ENCODE measurements at places on chromosomes 1 and 21. TPM values are rescaled to one million over a fixed set of nuclear protein-coding genes. Genes with fewer than 3 reads are reported as not detected.

The NPHS2 gene
- not detected for total RNA-seq

- H3K4me3 ChIP-seq: no peak overlapping the region
- H3K27ac ChIP-seq: no peak overlapping the region
- H3K27me3 ChIP-seq: peaks cover 21% of the 10 kb centered on the region
- H3K36me3 ChIP-seq: no peaks in the 10 kb centered on the region
- no peak for DNase-seq
Observed at GRCh38 chr1:155038602-155039307, 5.1 kb downstream of the DCST1 start.

DNA sequence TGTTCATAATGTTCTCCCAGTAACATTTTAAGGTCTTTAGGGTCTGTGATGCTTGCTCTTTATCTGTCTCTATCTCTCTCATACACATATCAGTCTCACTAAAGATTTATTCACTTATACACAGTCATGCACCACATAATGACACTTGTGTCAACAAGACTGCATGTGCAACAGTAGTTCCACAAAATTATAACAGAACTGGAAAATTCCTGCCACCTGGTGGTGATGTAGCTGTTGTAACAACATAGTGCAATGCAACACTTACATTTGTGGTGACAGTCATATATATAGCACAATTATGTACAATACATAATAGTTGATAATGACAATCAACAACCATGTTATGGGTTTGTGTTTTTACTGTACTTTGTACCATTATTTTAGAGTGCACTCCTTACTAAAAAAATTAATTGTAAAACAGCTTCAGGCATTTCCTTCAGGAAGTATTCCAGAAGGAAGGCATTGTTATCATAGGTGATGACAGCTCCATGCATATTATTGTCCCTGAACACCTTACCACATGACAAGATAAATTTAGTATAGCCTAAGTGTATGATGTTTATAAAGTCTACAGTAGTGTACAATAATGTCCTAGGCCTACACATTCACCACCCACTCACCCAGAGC, 8.1 kb downstream of the TDRD5 start:
- DNase-seq: no peak
- no peak overlapping the region for H3K27ac ChIP-seq
- no peak overlapping the region for H3K4me3 ChIP-seq
- peaks cover 4% of the 10 kb centered on the region for H3K27me3 ChIP-seq
- no peaks in the 10 kb centered on the region for H3K36me3 ChIP-seq

- peaks cover 5% of the 10 kb centered on the region for H3K27me3 ChIP-seq
- no peaks in the 10 kb centered on the region for H3K36me3 ChIP-seq
- no peaks in the 10 kb centered on the region for H3K4me1 ChIP-seq
- no peak overlapping the region for H3K4me3 ChIP-seq
- no peak for DNase-seq
Observed at GRCh38 chr1:172071746-172072145, 230.4 kb downstream of the DNM3 start.

DNA sequence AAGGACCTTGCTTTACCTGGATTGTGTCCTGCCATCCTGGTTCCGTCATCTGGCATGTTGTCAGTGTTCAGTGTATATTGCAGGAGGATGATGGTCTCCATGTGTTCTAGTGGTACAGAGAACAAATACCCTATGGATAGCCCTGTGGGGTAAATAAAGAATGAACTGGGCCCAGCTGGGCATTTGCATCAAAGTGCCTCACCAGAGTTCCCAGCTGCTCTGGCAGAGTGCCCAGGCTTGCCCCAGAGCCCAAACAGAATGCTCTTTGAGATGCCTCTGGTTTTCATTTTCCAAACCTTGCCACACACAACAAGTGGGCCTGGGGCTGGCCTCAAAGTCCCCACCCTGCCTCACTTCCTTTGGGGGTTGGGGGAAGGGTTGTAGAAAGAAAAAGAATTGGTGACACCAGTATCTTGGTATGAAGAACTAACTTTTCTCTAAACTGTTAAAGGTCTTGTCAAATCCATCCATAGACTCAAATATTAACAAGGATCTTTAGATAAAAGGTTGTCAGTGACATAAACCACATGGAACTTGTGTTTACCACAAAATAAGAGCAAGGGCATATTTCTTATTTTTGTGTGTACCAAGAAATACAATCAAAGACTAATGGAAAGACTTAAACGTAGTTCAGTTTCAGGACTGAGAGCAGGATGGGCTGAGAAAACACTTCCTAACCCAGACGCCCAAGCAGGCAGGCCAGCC, 82.2 kb downstream of the LMO4 start:
- peaks cover 12% of the 10 kb centered on the region for H3K27me3 ChIP-seq
- DNase-seq: no peak
- no peaks in the 10 kb centered on the region for H3K4me1 ChIP-seq
- H3K4me3 ChIP-seq: no peak overlapping the region

Measured in activated T-helper 1 cell treated with anti-CD3 and anti-CD28 coated beads, Interleukin-12 subunit alpha, Interleukin-12 subunit beta, Interleukin-2, Interleukin-4 antibody, amounts not matched to agents 30 ng/mL and 10 ng/mL and 1 ng/mL, durations not matched to agents 14 hours and 24 hours and 36 hours (primary cell).